ENCODE measurements at places on chromosomes 11 and 22.

GRCh38 chr11:59802639-59803176, 7.9 kb downstream of the MRPL16 start:
- DNase-seq = peak; percentile 83

DNA sequence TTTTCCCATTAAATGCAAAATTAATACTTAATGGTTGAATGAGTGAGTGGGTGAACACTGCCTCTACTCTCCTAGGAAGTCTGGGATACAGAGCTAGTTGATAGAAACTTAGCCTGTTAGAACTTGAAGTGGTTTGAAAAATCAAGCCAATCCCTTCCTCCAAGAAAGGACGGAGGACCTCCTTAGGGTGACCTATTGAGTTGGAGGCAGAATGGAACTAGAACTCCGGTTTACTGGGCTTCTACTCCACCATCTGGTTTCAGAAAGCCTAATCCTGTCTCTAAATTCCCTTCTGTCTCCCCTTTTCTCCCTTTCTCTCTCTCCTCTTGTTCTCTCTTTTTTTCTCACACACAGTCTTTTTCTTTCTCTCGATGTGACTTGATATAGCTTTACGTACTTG, 19.6 kb upstream of the IL18BP start:
- no peak for DNase-seq

DNA sequence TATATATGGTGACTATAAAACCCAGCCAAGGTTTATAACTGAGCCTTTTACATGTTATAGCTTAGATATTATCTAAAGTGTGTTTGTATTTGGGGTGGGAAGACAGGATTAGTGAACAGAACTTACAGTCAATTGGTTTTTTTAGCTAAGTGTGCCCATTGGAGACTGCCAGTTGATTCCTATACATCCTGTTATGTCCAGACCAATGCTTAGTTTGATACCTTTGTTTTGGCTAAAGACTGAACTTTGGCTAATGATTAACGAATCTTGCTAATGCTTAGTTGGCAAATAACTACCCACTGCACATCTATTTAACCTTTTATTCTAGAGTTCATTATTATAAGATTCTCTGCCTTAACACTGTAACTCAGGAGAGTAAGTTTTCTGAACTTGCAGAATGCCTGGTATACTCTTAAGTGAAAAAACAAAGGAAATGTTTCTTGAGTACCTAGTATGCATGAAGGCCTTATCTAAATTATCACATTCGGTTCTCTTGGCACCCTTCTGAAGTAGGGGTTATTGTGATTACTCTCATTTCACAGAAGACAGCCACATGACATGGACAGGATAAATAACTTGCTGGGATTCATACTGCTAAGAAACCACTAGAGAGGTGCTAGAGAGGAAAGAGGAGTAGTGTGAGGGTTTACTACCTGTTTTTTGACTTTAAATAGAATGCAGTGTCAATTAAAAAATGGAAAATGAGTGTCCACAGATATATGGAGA, 54.0 kb downstream of the KREMEN1 start:
- DNase-seq = peak; percentile 47

- DNase-seq = no peak
Observed at GRCh38 chr11:78386215-78386941, 31.2 kb downstream of the GAB2 start.

DNA sequence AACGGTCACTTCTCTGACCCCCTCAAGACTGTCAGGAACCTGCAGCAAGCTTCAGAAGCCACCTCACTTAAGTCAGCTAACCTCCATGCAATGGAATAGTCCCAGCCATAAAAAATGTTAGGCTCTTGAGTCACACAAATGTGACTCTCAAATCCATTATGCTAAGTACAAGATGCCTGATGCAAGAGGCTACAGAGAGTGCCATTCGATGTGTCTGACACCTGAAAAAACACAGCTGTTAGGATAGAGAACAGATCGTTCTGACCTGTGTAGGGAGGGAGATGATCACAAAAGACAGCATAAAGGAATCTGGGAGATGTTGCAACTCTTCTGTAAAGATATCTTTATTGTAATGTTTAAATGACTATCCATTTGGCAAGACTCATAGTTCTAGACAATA, 712.4 kb downstream of the TBC1D22A start:
- no peak for DNase-seq

GRCh38 chr22:36493690-36494110, 12.3 kb upstream of the TXN2 start:
- DNase-seq = peak; percentile 86

DNA sequence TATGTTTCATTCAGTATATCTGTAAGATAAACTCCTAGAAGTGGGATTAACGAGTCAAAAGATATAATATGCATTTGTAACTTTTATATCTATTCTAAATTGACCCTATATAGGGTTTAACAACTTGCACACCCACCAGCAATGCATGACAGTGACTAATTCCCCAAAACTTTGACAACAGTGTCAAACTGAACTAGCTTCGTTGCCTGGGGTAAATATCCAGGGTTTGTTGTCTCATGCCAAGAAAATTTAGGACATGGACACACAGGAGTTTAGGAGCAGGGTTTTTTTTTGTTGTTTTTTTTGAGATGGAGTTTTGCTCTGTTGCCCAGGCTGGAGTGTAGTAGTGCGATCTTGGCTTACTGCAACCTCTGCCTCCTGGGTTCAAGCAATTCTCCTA, 5.1 kb downstream of the SNU13 start:
- no peak for DNase-seq

DNA sequence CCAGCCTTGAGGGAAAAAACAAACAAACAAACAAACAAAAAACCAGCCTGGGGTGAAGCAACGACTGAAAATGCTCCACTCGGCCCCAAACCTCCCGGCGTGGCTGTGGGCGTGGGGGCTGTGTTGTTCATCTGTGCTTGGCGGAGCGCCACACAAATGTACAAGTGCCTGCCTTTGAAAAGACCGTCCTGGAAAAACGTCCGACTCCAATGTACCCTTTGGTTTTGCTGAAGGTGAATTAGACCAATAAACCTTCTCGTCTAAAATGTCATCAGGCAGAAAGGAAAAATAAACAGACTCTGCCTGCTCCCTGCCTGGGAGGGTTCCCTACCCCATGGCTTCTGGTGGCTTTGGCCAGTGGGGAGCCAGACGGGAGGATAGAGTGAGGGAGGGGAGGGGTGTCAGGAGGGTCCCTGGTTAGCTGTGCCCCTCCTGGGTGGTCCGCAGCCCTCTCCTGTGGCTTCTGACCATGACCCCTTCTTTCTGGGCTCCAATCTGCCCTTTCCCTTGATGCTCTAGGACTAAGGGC, 93.9 kb downstream of the TRMU start:
- no peak for DNase-seq

DNA sequence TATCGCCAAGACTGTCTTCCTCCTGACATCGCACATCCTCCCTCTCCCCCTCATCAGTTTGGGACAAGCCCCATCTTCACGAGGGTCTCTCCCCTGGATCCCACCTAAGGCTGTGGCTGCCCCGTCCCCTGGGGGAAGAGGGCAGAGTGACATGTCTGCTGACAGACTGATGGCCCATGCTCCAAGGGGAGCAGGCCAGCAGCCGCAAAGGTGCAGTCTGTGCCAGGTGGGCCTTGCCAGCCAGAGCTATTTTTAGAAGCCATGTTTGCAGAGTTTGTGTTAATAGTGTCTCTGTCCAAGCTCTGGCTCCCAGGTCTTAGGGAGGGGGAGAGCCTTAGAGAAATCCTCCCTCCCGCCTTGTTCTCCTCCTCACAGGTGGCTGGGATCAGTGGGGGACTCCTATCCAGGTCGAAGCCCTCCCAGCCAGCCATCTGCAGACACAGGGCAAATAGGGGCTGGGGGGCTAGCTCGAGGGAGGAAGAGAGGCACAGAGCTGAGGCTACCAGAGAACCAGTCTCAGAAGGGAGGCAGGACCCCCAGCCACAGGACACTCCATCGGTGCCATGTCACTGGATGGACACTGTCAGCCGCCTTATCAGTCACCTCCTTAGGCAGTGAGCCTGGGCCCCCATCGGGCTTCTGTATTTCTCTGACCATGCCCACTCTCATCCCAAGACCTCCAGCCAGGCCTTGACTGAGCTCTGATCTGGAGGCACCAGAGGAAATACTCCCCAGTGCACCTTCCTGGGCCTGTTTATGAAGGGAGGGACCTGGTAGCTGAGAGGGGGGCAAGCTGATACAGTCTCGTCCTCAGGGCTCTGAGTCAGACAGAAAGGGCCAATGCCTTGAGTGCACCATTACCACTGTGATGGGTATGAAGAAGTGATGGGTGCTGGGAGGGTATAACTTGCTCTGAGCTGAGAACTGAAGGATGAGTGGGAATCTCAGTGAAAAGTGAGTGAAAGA, 49.3 kb downstream of the CHRDL2 start:
- no peak for DNase-seq

- no peak for DNase-seq
Observed at GRCh38 chr11:21820176-21820575, 372.7 kb upstream of the ANO5 start.

DNA sequence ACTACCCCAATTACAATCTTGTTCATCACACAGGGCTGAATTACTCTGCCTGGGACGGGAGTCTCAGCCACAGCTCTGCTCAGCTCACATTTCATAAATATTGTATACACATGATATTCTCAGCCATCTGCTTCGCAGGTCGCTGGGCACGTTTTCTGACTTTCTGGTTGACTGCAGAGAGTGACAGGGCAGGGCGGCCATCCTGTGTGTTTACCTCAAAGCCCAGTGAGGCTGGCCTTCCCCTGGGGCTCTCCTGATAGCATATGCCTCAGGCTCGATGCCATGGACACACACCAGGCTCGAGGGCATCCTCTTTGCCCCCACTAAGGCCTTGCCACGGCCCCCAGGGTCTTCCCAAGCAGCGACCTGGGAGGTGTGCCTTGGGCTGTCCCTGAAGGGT, 345.0 kb downstream of the CADM1 start:
- no peak for DNase-seq

DNA sequence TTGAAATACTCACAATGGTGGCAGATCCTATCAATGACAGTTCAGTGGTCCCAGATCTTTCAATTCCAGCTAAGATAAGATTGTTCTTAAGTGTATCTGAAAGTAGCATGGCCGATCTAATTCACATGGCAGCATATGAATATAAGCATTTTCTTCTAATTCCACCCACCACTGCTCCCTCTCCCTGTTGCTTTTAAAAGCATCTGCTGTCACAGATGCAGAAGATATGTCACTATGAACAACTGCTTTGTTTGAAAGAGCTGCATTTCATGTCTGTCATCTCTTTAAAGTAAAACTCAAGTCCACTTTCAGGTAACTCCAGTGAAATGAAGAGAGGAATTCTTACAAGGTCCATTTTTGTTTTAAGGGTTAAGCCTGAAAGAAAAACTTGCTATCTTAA, 1044.0 kb downstream of the DLG2 start:
- no peak for DNase-seq

DNA sequence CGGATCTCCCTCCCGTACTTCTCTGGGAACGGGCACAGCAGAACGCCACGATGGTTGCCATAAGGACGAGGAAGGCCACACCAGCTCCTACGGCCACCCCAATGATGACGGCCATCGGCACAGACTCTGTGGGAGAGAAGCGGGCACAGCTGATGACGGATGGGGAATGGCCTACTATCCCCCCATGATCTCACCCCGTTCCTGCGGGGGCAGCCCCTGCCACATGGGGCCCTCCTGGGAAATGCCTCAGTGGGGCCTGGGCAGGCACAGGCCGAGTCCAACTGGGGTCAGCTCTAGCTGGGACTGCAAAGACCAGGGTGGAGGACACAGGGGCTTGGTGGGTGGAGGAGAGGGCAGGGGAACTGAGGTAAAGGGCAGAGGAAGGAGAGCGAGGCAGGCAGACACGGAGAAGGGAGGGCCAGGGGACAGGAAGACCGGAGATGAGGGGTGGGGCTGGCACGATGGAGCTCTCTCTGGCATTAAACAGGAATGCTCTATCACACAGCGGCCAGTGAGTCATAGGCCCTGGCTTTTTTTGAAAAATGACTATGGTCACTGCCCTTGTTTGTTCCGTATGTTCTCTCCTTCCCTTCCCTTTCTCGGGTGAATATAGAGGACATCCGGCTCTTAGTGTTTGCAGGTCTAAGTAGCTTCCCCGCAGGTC, 76.0 kb downstream of the ST3GAL4 start:
- DNase-seq = no peak

DNA sequence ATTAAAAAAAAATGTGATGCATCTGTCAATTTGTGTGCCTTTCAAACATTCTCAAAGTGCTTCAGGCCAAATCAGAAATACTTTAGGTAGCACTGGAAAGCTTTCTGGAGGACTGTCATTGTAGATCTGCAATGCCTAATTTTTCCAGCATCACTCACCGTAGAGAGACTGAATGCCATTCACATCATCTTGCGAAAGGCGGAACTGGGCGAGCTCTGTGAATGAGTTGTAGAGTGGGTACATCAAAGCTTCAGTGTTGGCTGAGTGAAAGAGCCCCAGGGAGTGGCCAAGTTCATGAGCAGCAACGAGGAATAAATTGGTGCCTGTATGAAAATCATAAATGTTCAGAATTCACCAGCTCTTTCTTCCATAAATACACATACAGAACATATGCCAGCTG, 4.0 kb downstream of the MMP10 start:
- DNase-seq = no peak

DNA sequence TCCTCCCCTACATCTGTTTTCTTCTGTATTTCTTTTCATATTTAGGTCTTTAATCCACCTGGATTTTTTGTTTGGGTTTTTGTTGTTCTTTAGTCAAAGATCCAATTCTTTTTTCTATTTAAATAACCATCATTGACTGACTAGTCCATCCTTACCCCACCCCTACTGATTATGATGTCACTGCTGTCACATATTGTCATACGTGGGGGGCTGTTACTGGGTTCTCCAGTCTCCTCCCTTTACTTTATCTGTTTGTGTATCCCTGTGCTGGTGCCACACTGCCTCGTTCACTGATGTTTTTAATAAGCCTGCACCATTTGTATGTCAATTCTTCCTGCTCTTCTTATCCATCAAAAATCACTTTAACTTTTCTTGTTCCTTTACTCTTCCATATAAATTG, 6.9 kb upstream of the DCPS start:
- DNase-seq = no peak

GRCh38 chr11:96114178-96115064, 190.5 kb upstream of the MTMR2 start:
- no peak for DNase-seq
